ENCODE measurements at places on chromosomes 11 and 22.

DNA sequence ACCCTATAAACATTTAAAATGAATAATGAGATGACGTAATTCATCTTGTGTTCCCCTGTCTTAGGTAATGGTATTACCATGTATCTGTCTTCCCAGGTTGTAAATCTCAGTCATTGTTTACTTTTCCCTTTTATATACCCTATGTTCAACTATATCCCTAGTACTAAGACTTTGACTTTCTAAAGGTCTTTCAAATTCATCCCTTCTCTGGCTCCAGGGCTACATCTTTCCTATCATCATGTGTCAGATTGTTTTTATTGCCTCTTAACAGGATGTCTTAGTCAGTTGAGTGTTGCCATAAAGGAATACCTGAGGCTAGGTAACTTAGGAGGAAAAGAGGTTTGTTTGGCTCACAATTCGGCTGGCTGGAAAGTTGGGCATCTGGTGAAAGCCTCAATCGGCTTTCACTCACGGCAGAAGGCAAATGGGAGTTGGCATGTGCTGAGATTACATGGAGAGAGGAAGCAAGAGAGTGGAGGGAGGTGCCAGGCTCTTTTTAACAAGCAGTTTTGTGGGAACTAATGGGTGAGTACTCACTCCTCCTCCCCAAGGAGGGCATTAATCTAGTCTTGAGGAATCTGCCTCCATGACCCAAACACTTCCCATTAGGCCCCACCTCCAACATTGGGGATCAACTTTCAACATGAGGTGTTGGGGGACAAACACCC lies 11.6 kb upstream of the DLAT start:
- DNase-seq, result no peak

DNA sequence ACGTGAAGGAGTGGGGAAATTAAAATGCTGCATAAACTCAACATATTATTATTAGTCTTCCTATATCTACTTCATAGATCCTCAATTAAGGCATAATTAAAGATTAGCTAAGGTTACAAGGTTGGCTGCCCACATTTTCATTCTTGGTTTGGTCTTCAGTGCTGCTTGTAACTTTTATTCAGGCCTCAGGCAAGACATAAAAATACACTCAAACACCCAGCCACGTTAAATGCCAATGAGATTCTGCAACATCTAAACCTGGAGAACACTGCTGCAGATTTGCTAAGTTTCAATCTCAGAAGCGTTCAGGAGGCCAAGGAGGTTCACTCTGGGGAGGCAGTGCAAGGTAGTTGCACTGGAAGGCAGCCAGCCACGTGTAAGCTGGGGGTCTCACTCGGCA lies 358.7 kb upstream of the NARS2 start:
- DNase-seq, result no peak

DNA sequence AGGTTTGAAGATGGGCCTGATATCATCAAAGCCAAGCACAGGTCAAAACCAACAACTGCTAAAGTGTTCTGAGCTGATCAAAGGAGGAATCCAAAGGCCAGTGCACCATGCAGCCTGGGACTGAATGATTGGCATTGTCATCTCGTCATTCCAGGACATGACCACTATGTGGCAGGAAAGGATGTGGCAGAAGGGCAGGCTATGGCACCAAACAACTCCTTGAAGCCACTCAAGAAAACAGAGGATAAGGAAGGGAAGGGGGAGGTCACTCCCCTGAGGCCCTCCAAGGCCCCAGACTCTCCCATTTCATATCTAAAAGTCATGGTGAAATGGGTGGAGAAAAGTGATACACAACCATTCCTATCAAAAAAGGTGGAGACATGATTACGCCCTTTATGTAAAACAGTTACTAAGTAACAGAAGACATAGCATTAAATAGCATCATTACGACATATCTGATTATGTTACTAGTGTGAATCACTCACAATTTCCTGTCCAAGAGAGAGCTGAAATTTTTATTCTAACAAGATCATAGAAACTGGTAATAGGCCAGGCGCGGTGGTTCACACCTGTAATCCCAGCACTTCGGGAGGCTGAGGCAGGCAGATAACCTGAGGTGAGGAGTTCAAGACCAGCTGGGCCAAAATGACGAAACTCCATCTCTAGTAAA lies 49.3 kb downstream of the AHNAK start:
- no peak for DNase-seq

GRCh38 chr11:2698386-2699184 lies 1.2 kb downstream of the KCNQ1OT1 start:
- DNase-seq, result no peak

GRCh38 chr11:26112264-26112663 lies 219.7 kb upstream of the ANO3 start:
- DNase-seq, result no peak

- no peak for DNase-seq
These were observed 65.9 kb downstream of the C11orf58 start for GRCh38 chr11:16804104-16804947.

GRCh38 chr11:111019451-111019850 lies 226.1 kb upstream of the POU2AF2 start:
- no peak for DNase-seq

All from NCI-H2227 treated with DMSO at 0.1 percent for 48 hours (cell line).